ENCODE measurements at places on chromosomes 1 and 21.

DNA sequence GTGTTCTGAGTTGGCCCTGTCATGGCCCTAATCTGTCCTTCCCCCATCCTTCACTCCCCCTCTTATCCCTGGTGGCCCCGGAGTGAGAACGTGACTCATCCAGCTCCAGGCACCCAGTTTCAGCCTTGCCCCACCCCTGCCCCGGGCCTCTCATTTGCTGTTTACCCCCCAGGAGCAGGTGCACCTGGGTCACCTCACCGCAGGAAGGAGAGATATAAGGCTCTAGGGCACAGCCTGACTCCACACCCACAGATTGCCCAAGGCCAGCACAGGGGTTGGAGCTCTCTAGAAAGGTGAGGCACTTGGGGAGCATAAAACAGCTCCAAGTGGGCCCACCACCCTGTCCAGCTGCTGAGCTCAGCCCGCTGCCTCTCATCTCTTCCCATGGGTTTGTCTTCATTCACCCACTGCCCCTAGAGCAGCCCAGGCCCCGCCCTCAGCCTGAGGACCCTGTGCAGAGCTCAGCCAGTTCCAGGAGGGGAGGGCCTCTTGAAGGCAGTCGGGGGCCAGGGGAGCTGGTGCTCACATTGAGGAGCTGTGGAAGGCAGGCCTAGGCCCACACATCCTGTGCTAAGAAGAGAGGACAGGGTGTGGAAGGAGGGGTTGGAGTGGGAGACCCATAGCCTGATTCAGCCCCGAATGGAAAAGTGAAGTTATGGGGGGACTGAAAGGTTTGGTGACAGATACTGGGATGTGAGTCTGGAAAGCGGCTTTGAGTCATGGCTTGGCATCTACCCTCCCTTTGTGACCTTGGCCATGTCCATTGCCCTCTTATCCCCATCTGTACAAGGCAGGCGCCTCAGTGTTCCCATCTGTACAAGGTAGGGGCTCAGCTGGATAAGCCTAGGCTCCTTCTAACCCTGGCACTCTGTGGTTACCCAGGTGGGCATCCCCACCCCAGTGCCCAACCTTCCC, 16.1 kb upstream of the GPR37L1 start:
- no peak for DNase-seq

DNA sequence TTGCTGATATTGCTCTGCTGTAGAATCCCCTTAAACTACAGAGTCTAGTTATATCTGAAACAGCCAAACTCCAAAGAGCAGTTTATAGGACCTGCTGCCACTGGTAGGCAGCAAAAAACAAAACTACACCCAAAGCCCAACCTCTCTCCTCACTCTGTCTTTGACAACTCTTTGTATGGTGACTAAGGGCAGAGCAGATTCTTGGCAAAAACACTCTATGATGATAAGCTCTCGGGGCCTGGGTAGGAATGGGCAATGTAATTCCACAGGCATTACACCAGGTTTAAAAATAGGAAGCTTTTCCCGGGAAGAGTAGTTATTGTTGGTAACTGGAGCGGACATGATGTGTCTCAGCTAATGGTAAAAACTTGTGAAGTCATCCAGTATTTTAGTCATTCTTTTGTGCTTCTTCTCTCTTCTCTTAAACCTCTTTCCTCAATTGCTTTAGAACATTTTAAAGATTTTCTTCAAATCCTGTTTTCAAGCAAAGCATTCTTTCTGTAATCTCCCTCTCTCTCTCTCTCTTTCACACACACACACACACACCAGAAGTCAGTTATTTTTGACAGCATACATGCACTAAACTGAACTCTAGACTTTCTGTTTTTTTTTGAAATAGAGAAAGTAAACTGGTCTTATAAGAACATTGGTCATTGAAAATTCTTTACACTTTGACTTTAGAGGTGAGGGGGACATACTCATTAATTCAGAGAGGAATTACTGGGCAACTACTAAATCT, 193.5 kb downstream of the PAPPA2 start:
- DNase-seq: no peak

- DNase-seq: no peak
These were observed 28.5 kb upstream of the TENT5C start for GRCh38 chr1:117577191-117577885.

DNA sequence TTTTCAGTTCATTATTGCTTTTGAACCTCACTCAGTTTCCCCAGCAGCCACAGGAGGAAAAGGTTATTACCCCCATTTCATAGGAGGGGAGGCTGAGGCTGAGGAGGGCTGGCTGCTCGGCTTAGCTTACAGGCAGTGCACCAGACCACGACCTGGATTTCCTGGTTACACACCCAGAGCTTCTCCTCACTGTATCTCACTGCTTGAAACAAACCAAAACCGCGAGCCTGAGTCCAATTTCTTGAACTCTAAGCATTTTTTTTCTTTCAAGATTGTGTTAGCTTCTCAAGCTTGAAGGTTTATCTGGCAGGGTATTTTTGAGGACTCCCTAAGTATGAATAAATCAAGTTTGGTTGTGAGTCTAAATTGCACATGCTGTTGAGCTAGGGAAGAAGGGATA, 188.9 kb upstream of the EDN2 start:
- peak; percentile 37 for DNase-seq

DNA sequence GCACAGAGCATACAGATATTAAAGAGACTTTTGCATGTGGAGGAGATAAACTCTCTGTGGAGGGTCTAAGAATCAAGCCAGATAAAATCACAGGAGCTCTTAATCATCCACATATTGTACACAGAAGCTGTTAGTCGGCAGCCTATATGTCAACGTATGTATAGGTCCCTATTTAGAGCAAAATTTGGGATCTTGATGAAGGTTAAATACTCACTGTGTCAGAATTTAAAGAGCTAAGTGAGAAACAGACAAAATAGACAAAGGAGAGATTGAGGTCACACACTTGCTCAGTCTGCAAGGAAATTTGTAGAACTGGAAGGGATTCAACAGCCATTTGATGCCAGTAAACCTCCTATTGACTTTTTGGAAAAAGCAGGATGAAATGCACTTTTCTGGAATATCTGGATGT, 4.1 kb upstream of the IRF2BP2 start:
- DNase-seq: no peak

DNA sequence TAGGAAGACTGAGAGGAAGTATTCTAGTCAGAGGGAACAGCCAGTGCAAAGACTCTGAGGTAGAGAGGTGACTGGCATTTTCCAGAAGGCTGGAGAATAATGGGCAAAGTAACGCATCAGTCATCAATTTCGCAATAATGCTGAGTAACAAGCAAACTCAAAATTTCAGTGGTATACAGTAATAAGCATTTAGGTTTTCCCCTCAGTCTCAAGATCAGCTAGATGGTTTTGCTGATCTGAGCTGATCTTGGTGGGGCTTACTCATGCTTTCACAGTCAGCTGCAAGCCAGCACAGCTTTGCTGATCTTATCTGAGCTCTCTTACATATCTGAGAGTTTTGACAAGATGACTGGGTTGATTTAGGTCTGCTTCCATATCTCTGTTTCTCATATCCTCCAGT, 108.7 kb downstream of the TSEN15 start:
- DNase-seq: no peak

DNA sequence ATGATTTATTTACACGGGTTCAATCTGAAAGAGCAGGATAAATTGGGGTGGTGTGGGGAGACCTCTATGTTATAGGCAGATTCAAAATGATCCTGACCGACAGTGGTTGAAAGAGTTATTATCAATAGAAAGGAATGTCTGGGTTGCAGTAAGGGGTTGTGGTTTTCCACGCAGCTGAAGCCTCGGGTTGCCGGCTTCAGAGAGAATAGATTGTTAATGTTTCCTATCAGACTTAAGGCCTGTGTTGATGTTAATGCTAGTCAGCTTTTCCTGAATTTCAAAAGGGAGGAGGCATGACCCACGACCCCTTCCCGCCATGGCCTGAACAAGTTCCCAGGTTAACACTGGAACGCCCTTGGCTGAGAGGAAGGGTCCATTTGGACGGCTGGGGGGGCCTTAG, 2.2 kb upstream of the UBE2J2 start:
- DNase-seq: no peak
